Stimulated activated CD8-positive, alpha-beta memory T cell treated with anti-CD3 and anti-CD28 coated beads, Interleukin-7, amount 100 ng/mL, for 1 hour (primary cell): ENCODE measurements at places on chromosomes 12 and 14.

GRCh38 chr12:108693751-108694150, 37.6 kb downstream of the CORO1C start:
- DNase-seq: no peak

DNA sequence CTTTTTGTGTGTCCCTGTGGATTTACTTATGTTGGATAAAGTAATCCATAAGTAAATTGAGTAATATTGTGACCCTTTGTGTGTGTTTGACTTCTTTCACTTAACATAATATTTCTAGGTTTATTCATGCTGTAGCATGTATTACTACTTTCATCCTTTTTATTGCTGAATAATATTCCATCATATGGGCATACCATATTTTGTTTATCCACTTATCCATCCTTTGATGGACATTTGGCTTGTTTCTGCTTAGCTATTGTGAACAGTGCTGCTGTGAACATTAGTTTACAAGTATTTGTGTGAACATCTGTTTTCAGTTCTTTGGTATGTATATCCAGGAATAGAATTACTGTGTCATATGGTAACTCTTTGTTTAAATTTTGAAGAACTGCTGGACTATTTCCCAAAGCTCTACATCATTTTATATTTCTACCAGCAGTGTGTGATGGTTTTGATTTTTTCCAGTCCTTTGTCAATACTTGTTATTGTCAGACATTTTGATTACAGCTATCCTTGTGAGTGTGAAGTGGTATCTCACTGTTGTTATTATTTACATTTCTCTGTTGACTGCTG, 25.2 kb downstream of the G2E3 start:
- DNase-seq: no peak

DNA sequence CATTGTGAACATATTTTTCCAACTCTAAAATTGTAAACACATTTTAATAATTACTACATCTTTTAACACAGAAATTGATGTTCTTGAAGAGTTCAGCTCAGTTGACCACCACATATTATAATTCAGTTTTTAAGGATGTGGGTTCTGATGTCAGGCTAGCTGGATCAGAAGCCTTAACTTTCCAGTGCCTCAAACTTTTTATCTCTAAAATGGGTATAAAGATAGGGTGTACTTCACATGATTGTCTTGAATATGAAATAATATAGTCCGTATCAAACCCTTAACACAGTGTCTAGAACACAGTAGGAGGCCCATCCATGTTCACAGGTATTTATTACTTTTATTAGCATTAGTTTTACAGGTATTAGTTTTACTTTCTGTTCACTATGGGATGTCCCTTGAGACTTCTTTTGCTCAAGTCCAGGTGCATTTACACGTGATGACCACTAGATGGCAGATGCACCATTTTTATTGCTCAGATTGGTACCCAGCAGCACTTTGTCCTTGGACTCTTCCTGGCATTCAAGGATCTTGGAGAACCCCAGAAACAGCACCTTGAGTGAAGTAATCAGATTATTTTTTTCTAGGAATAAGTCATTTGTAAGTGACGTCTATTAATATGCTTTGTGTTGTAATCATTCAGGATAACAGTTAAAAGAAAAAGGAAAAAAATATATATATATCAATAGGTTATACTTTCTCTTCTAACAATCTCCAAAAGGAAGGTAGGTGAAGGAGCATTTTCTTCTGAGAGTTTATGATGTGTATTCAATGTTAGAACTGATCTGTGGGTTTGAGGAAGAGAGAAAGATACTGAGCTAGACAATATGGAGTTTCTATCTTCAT, 580.2 kb downstream of the ETNK1 start:
- DNase-seq: no peak

DNA sequence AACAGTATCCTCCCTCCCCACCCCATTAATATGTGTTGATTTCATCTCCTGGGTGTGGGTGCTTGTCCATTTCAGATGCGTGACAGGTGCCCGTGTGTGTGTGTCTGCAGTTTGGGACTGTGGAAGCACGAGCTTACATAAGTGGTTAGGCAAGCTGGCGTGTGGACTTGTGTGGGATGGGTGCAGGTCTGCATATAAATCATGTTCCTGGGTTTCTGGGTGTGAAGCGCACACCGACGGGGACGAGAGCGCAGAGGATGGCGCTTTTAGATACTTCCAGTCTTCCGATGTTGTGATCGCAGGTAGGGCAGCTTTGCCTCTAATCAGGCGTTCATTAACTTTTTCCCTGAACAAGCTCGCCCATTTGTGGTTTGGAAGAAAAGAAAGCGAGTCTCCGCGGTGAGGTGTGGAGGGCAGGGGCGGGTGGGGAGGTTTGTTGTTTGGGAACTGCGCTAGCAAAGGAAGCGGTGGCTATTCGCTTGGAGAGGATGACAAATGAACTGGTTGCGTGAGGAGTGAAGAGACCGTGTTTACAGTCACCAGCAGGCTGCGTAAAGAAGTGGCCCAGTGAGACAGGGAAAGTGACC, 865 bp downstream of the RGS6 start:
- no peak for DNase-seq

DNA sequence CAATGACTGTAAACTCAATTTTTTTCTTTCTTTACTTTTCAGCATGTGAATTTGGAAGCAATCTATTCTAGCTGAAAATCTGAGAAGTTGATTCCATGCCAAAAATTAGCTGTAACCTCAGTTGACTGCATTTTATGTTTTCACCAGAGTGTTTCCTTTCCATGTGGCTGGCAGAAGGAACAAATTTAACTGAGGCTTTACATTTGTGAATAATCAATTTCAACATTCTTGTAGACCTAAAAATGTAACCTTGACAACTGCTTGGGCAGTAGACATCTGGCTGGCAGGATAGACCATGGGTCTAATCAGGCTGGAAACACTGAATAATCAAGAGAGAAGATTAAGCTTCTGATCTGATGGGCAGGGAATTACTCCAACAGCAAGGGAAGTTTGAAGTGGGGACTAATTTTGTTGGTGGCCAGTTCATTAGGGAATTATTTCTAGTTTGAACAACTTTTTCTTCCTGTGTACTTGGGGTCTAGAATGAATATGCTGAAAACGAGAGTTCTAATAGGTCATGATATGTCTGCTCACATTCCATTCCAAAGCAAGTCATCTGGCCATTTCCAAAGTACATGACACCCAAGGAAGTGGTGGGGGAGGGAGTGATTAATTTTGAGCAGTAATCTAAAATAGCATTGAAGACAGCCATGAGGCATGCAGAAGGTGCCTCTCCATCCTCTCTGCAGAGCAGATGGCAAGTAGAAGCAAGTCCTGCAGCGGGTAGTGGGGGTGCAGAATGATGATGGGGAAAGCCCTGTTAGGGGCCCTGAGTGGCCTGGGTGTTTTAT, 68.2 kb downstream of the ATP23 start:
- no peak for DNase-seq

GRCh38 chr12:113361574-113362370, 3.4 kb downstream of the PLBD2 start:
- DNase-seq: no peak

GRCh38 chr14:24705840-24706239, 71.8 kb upstream of the GZMB start:
- no peak for DNase-seq

DNA sequence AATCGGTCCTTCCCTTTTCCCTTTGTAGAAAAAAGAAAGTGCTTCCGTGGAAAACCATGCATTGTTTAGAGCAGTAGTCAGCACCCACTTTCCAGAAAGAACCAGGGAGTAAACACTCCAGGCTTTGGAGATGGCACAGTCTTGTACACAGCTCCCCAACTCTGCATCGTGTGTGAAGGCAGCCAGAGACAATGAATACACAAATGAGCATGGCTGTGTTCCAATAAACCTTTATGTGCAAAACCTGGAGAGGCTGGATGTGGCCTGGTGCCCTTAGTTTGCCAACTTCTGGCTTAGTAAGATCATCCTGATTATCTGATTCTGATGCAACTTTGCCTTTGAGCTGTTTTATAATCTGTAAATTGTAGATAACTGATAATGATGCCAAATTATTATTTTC, 463.4 kb upstream of the TMEM132C start:
- no peak for DNase-seq

GRCh38 chr12:92551853-92552397, 150.9 kb upstream of the PLEKHG7 start:
- no peak for DNase-seq

GRCh38 chr14:65720171-65720570, 307.6 kb downstream of the FUT8 start:
- no peak for DNase-seq

DNA sequence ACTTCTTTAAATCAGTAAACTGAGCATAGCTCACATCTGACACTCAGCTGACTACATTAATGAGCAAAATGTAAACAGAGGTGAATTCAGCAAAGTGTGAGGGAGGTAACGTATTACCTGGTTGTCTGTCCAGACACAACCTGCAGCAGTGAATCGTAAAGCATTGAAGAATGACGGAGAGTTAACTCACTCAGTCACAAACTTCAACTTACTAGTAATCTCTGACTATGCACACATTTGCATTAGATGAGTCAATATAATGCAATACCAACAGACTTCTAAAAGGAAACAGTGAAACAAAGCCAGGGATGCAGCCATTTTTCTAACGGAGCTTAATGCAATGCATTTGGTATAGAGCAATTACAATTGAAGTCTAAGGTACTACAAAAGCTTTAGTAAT, 40.0 kb downstream of the STX2 start:
- no peak for DNase-seq

- DNase-seq: no peak
These were observed 57.6 kb downstream of the ST8SIA1 start for GRCh38 chr12:22276867-22277266.

DNA sequence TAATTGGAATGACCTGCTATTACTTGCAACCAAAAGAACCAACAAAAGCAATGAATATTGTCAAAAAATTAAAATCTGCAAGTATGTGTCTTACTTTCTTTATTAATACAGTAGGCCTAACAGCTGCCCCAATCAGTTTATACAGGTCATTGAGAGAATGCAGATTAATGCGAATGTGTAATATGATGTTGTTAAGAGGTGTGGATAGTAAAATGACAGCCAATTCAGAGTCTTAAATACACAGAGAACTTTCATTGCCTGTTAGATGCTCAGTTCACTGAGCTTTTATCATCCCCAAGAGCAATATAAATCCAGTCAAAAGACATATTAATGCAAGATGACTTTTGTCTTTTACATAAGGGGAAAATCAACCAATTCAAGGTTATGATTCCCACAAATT, 58.7 kb downstream of the STXBP6 start:
- no peak for DNase-seq

- DNase-seq: no peak
These were observed 32.8 kb downstream of the GTF2A1 start for GRCh38 chr14:81187832-81188522.

- no peak for DNase-seq
These were observed 5.1 kb upstream of the SERPINA12 start for GRCh38 chr14:94514351-94514750.

DNA sequence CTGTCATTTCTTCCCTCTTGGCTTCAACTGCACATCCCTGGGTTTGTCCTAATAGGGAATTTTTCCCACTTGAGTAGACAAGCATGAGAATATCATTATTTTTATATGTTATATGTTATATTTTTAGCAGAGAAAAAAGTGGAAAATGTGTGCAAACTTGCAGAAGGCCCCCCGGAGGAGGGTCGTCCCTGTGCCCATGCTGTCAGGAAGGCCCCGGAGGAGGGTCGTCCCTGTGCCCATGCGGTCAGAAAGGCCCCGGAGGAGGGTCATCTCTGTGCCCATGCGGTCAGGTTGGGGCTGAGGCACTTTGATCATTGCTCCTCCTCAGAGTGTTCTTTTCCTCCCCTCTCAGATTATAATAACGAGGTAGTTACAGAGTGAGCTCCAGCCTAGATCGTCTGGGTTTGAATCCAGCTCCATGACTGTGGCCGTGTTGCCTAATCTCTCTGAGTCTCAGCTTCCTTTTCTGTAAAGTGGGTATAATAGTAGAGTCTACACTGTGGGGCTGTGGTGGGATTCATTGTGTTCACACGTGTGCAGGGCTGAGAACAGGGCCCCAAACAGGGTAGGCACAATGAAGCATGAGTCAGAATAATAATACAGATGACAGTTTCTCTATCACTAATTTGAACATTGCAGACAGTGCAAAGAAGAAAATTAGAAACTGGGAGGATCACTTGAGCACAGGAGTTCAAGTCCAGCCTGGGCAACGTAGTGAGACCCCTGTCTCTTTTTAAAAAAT, 33.4 kb downstream of the ELK3 start:
- no peak for DNase-seq

- DNase-seq: no peak
These were observed 40.2 kb downstream of the DACT1 start for GRCh38 chr14:58677996-58678395.

- DNase-seq: no peak
These were observed 1.9 kb downstream of the SRSF5 start for GRCh38 chr14:69768873-69769272.

DNA sequence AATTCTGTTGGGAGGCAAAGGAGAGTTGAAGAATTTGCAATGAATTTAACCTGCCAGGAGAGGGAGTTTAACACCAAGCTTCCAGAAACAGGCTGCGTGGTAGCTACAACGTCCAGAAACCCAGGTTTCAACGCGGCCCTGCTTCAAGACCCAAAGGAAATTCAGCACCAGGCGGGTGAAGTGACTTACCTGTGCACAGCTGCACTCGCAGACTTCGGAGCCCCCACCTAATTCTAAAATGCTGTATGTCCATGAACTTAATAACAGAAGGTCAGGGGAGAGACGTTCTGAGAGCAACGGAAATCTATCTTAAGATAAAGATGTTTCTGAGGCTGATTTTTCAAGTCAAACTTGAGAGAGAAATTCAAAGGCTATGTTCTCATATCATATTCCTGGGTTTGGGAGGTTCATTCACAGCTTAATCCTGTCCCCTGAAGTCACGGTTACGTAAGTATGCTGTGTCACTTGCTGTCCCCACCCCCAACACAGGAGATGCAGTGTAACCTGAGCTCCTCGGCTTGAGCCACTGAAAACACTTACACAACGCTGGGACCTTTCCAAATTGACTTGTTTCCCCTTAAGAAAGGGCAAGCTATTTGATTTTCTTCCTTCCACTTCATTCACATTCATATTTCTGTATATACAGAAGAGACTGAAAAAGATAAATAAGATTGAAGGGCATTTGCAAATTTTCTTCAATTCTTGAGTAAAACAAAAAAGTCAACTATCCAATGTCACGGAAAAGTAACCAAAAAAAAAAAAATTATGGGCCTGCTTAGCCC, 22.7 kb downstream of the CLIP1 start:
- DNase-seq: no peak

- DNase-seq: no peak
These were observed 6.0 kb upstream of the SOS2 start for GRCh38 chr14:50237427-50237826.

- DNase-seq: no peak
These were observed 315.7 kb downstream of the NAV3 start for GRCh38 chr12:78146365-78146772.

DNA sequence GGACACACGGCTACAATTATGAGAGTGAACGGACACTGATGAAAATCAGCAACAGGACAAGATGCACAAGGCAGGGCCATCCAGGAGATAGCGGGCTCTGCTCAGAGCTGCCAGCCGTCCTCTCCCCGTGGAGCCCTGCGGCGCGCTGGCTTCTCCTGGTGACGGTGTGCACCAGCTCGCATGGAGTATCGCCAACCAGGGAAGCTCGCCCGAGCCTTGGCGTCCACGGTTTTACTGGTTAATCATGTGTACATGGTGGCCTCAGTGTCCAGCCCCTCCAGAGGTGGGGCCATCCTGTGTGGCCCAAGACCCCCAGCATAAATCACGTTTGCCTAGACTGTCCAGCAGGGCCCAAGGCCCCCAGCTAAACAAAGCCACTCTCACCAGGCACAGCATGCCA, 31.2 kb upstream of the DYNC1H1 start:
- no peak for DNase-seq

GRCh38 chr12:131152587-131152986, 198.9 kb downstream of the ADGRD1 start:
- DNase-seq: no peak
